ENCODE measurements at places on chromosomes 7 and 10.

- peak; percentile 93 for DNase-seq
These were observed 140.8 kb downstream of the ADAM12 start for GRCh38 chr10:126247446-126247975.

- no peak for DNase-seq
These were observed 51.6 kb downstream of the SEM1 start for GRCh38 chr7:96658022-96658412.

GRCh38 chr10:12782537-12782936 is 219.0 kb downstream of the CCDC3 start:
- no peak for DNase-seq

DNA sequence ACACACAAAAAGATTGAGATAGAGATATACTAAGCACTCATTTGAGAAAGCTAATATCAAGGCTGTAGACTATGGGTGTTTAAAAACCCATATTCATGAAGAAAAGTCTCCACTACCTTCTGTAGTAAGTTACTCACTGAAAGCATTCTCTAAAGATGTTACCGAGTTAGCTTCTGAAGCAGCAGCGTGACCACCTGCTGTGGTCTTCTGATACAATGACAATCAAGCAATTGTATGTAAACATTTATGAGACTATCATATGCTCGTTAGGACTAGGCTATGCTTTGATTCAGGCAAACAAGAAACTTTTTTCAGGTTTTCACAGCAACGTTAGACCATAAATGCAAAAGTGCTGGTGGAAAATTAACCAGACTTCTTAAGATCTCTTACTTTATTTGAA is 11.2 kb downstream of the RHOBTB1 start:
- DNase-seq = no peak

DNA sequence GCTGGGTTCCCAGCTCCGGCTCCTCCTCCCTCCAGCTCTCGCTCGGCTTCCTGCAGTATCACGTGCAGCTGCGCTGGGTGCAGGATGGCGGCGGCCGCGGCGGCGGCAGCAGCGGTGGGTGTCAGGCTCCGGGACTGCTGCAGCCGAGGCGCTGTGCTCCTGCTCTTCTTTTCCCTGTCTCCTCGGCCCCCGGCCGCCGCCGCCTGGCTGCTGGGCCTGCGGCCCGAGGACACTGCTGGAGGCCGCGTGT is at the start of gene CNNM1:
Gene CNNM1, plus strand, starts transcription at position 53 of the 250 bp plus-strand sequence. Its CDS starts 32 bp downstream, at position 85.
- DNase-seq = no peak

GRCh38 chr10:3654496-3654895 is 130.5 kb downstream of the KLF6 start:
- no peak for DNase-seq

DNA sequence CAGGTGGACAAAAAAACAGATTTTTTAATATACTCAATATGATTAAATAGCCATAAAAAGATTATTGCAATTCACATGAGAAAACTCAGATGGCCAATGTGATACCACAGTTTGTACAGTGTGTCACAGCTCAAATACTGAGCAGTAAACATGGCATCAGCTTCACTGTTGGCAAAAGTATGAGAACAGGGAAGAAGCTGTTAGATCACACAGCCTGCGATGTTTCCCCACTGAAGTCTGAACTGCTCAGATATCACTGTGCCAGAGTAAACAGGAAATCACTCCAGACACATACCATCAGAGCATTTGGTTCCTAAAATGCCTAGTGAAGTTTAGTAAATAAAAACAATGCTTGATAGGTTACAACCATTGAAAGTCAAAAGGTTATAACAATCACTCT is 347.8 kb downstream of the ETV1 start:
- no peak for DNase-seq

DNA sequence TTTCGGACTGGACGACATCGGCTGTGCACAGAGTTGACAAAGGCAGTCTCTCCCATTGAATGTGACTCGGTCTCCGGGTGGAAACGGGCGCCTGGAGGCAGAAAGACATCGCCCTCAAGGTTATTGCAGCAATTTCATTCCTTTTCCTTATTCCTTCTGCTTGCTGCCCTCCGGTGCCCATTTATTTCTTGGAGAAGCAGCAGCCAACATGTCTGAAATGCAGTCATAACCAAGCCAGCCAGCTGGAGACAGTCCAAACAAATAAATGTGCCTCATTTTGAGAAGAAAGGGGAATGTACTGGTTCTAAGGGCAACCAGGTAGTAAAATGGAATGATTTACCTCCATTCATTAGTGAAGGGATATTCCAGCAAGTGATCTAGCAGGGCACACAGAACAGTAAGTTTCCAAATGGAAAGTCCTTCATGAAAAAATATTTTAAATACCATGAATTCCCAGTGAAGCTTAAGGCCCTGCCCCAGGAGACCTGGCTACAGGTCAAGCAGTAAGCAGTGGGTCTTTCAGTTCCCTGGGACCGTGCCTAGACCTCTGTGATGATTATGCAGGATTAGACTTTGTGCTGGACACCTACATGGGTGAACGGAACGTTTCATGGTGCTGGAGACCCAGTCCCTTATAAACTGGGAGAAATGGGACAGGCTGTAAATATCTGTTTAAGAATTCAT is 86.6 kb downstream of the ABLIM1 start:
- DNase-seq = no peak
